ENCODE measurements at places on chromosomes 2 and 18. TPM values are rescaled to one million over a fixed set of nuclear protein-coding genes. Genes with fewer than 3 reads are reported as not detected.

DNA sequence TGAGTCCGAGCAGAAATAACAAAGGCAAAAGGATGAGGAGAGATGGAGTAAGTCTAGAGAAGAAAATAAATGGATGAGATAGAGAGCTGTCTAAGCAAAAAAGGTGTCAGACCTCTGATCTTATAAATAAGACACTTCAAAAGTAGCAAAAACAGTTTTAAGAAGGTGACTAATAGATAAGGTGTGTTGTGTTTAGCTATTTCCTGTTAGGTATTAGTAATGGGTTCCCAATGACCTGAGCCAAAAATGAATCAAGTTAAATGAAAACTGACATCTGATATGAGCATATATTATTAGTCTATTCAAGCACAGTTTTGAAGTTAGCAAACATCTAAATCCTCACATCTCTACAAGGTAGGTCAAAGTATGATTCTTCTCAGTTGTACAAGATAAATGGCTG is 10.6 kb downstream of the SUPT7L start:
- DNase-seq = no peak
- peaks cover 54% of the 10 kb centered on the region for H3K36me3 ChIP-seq
- H3K4me1 ChIP-seq = peaks cover 2% of the 10 kb centered on the region
- no peak overlapping the region for H3K4me3 ChIP-seq
- H3K27me3 ChIP-seq = no peaks in the 10 kb centered on the region
- H3K27ac ChIP-seq = no peak overlapping the region

- DNase-seq = no peak
- no peak overlapping the region for H3K4me3 ChIP-seq
- no peak overlapping the region for H3K27ac ChIP-seq
Observed at GRCh38 chr18:54961016-54961423, 1.8 kb upstream of the CCDC68 start.

- peaks cover 35% of the 10 kb centered on the region for H3K36me3 ChIP-seq
- no peaks in the 10 kb centered on the region for H3K27me3 ChIP-seq
- no peak overlapping the region for H3K27ac ChIP-seq
- DNase-seq = no peak
- peaks cover 12% of the 10 kb centered on the region for H3K4me1 ChIP-seq
Observed at GRCh38 chr2:33528441-33528950, 52.0 kb downstream of the RASGRP3 start.

Gene TANC1
- 0.32 TPM for total RNA-seq

Gene CDKL4
- total RNA-seq = 0.32 TPM

DNA sequence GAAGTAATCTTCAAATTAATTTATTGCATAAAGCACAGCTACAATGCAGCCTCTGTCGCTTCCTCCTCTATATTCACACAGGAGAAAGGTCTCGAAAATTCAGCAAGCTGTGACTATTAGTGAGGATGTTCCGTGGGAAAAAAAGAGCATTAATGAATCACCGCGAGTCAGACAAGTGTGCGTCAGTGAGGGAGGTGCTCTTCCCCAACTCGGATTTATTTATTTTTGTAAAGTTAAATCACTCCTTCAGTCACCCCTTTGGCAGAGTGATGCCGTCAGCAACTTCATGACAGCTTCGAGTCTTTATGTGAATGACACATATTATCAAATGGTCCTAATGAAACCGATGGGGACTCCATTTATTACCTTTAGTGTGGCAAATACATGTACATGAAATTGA is 648.9 kb upstream of the SALL3 start:
- no peak overlapping the region for H3K27ac ChIP-seq
- no peaks in the 10 kb centered on the region for H3K4me1 ChIP-seq
- H3K4me3 ChIP-seq = no peak overlapping the region
- no peaks in the 10 kb centered on the region for H3K36me3 ChIP-seq

Gene COL4A3
- not detected for total RNA-seq

Gene TMEM37
- total RNA-seq = not detected

GRCh38 chr2:20642055-20642971 is 8.6 kb downstream of the HS1BP3 start:
- DNase-seq = peak; percentile 74
- peak overlapping the region; percentile 46 for H3K27ac ChIP-seq
- no peaks in the 10 kb centered on the region for H3K36me3 ChIP-seq
- no peaks in the 10 kb centered on the region for H3K4me1 ChIP-seq
- no peaks in the 10 kb centered on the region for H3K27me3 ChIP-seq

DNA sequence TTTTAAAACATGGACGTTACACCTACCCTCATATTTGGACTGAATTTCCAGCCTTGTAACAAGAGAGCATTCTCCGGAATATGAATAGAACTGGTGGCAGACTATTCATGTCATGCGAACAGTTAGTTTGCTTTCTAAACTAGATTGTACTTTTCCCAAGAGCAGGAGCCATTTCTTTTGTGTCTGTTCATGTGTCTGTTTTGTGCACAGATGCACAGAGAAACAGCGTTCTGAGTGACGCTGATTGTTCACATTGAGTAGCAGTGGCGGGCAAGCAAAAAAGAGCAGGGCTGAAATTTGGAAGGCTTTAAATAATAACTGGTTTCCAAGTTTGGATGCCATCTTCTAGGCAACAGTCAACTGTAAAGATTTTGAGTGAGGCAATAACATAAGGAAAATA is 200.3 kb downstream of the NRXN1 start:
- H3K27me3 ChIP-seq = no peaks in the 10 kb centered on the region
- H3K27ac ChIP-seq = no peak overlapping the region
- DNase-seq = no peak
- H3K4me1 ChIP-seq = no peaks in the 10 kb centered on the region
- H3K4me3 ChIP-seq = no peak overlapping the region

Gene CTNNA2
- not detected for total RNA-seq
